ENCODE measurements at places on chromosomes 4 and X.
A peak's percentile ranks its signal among the peaks of the same experiment; 100 is the strongest.

GRCh38 chrX:54248309-54248708 lies 65.3 kb upstream of the FAM120C start:
- DNase-seq: no peak

- DNase-seq: no peak
Observed at GRCh38 chr4:76703676-76704075, 194.3 kb downstream of the SOWAHB start.

GRCh38 chr4:165926307-165926706 lies 53.3 kb downstream of the TLL1 start:
- DNase-seq: no peak

DNA sequence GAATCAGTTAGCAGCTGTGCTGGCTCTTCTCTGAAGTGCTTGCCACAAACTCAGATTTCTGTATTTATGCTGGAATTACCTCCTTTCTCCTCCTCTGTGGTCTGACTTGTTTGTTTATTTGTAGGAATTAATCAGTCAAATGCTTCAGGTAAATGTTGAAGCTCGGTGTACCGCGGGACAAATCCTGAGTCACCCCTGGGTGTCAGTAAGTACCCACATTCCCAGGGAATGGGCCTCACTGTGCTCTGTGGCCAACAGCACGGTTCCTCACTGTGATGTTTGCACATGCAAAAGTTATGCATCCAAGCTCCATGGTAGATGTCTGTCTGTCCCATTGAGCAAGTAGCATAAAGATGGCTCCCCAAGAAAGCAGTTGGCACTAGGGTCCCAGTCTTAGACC lies 169.9 kb downstream of the DCLK2 start:
- DNase-seq: no peak

DNA sequence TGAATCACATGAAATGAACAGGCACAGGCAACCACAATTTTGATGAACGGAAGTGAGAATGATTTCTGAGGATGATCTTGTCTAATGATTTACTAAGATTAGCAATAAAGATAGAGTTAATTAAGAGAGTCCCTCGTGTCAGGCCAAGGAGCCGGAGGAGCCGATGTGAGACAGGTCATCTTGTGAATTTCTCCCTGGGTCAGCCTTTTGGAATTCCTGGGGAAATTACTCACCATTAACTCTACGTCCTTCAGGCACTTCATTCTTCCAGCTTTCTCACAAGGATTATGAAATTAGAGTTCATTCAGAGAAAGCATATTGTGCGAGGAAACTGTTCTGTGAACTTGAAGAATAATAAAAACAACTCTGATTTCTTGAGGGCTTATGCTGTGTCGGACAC lies 86.7 kb downstream of the PSAPL1 start:
- DNase-seq: no peak

- peak; percentile 68 for DNase-seq
Observed at GRCh38 chrX:43656005-43656494, at the start of gene MAOA. Gene MAOA, plus strand, starts transcription at chrX:43656299. Its CDS starts 43 bp downstream, at chrX:43656342.
